ENCODE measurements at places on chromosomes 1 and 21.

GRCh38 chr1:83034851-83035250 lies 964.1 kb downstream of the TTLL7 start:
- DNase-seq = no peak

DNA sequence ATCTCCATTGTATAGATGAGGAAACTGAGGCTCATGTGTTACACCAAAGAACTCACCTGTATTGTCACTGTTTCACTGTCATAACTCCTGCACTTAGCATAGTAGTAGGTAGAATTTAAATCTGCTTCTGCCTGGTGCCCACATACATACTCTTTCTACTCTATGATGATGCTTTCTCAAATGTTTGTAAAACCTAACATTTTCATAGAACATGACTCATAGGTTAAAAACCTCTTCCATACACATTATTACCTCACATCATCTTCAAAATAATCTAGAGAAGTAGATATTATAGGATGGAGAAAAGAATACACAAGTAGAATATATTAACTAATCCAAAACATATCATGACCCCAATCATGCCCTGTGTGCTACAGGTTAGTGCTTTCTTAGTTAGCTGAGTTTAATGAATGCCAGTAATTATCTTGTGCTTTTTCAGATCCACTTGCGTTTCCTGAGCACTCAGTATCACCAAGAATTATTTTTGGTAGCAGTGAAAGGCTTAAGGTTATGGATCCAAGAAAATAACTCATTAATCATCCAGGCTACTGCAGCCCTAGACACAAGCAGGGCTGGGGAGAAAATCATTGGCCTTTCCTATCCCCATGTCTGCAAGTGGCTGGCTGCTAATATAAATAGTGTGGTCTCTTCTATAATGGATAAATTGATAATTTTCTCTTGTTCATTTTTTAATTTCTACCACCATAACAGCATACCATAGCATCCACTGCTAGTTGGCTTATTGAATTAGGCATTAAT lies 156.9 kb downstream of the LRRC40 start:
- DNase-seq = no peak

DNA sequence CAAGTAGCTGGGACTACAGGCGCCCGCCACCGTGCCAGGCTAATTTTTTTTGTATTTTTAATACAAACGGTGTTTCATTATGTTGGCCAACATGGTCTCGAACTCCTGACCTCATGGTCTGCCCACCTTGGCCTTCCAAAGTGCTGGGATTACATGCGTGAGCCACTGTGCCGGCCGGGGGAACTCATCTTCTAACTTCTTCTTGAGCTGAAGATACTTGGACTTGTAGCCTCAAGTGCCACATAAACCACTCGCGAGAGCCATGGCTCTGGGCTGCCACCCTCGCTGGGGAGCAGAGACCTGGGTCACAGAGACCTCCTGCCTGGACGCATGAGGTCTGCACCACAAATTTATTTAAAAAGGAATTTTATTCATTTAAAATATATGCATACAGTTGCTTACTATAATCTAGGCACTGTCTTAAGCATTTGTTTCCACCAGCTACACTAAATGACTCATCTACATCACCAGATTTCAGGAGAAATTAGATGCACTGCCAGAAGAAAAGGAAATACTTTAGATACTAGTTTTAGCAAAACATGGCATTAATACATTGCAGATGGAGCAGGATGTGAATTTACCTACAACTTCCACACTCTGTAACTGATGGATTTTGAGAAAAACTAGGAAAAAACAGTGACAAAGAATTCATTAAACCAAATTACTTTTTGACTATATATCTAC lies 29.9 kb upstream of the PUM1 start:
- no peak for DNase-seq

- no peak for DNase-seq
Measured at GRCh38 chr1:85708829-85709227, 595 bp upstream of the ZNHIT6 start.

DNA sequence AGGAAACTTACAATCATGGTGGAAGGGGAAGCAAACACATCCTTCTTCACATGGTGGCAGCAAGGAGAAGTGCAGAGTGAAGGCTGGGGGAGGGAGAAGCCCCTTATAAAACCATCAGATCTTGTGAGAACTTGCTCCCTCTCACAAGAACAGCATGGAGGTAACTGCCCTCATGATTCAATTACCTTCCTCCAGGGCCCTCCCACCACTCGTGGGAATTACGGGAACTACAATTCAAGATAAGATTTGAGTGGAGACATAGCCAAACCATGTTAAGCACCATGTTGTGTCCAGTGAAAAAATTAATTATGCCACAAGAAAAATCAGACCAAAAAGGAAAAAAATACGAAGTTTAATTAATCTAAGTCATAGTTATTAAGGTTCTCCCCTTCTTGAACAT lies 109.5 kb downstream of the CLDN17 start:
- DNase-seq = no peak

- DNase-seq = no peak
Measured at GRCh38 chr1:11649237-11649623, 5.0 kb downstream of the FBXO2 start.

- DNase-seq = no peak
Measured at GRCh38 chr1:112603541-112603940, 15.4 kb downstream of the ST7L start.

GRCh38 chr21:37348664-37349063 lies 17.9 kb upstream of the DYRK1A start:
- DNase-seq = no peak

DNA sequence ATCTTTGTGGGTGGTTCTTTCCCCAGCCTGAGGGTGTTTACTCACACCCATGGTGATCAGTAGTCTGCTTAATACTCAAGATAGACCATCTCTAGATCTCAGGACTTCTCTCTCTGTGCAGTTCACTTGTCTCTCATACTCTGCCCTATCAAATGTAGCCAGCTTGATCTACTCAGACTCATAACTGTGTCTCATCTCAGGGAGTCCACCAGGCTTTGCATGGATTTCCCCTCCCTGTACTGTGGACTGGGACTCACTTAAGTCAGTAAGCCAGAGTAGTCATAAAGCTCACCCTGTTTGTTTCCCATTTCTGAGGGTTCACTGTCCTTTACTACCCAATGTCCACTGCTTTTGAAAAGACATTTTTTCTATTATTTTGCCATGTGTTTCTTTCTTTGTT lies 41.8 kb downstream of the LYPLAL1 start:
- no peak for DNase-seq

DNA sequence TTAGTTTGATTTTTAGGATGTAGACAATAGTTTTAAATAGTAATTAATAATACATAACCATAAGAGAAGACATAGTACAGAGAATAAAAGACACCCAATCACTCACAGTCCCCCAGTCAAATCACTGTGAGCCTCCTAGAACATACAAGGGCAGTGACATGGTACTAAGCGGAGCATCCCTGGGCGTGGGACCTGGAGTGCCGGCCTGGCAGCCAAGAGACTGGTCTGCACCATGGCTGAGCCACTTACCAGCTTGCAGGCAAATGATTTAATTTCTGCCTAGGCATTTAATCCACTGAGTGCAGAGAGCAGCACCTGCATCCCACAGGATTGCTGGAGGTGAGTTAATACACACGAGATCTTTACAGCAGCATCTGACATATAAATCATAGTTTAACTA lies 20.4 kb downstream of the SDHB start:
- DNase-seq = no peak

DNA sequence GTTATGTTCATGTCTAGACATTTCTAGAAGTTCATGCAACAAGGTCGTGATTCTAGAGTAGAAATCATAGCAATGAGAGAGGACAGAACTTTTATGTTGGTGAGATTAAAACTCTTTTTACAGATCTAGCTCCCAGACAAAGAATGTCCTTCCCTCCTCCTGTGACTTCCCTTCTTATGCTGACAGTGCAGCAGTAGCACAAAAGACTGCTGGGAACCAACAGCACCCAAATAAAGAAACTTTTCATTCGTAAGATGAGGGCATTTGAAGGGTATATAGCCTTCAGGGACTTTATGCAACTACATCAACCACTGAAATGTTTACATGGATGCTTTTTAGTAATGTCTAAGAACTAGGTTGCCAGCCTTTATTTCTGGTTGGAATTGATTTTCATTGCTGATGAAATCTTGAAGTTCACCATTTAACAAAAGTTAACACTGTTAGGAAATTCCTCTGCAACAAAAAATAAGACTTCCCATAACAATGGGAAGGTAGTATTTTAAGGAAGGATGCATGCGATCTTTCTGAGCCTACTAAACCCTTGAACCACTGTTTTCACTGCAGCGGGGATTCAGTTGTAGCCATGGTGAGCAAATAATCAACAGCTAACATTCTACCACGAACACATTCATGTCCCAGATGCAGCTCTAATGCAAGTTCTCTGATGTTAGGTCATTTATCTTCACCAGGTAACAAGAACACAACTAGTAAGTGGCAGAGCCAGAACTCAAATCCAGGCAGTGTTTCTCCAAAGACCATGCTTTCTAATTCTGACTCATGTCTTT lies 672.8 kb downstream of the PTPRC start:
- DNase-seq = no peak

DNA sequence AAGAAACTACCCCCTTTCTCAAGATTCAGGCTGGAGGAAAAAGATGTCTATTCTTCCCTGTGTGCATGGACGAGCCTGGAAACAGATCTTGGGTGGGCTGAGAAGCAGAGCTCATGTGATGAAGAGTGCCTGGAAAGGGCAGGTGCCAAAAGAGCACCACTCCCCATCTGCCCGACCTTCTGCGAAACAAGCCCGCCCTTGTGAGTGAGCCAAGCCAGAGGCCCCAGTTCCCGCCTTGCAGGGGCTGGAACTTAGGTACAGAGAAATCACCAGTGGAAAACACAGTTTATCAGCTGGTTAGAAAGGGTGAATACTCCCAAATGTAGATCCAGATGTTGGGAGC lies 26.7 kb upstream of the A3GALT2 start:
- DNase-seq = no peak

GRCh38 chr1:61091455-61091854 lies 9.1 kb downstream of the NFIA start:
- no peak for DNase-seq

- no peak for DNase-seq
Measured at GRCh38 chr1:46300673-46301405, 2.6 kb downstream of the LRRC41 start.

- DNase-seq = no peak
Measured at GRCh38 chr1:224736619-224737352, 120.7 kb downstream of the CNIH3 start.

DNA sequence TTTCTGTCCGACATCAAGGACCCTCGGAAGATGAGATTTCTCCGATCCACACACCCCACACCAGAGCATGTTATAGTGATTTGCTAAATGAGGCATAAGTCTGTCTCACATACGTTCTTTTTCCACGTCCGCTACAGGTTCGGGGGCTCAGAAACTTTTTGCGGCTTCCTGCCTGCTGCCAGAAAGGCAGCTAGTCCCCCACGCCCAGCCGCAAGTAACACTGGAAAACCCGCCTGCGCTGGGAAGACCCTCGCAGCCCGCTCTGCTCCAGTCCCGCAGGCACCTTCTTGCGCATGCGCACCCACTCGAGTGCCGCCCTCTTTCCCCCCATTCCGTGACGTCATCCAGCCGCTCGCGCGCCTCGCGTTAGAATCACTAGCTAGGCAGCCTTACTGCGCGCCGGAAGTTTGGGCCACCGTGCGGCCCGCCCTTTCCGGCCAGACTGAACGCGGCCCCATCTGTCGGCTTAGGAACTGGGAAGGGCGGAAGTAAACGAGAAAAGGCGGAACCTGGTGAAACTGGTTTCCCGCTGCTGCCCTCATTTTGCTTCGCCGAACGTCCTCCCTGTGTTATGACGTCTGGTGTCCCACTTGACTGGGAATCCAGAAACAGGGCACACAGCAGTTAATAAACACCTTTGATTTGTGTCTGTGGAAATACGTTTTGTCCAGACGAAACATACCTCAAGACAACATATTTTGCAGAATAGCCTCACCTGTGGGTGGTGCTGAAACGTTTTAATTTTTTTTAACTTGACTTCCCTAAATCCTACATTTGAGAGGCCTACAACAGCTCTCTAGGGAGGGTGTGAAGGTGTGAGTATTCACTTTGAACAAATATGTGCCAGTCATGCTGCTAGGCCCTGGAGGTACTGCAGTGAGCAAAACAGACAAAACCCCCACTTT lies at the start of gene C1orf74:
TSS of gene C1orf74 (minus strand) at position 295 of the 905 bp plus-strand sequence. CDS start 925 bp downstream, outside the sequence.
- DNase-seq = peak; percentile 93

- no peak for DNase-seq
Measured at GRCh38 chr1:39016604-39017171, 9.5 kb upstream of the NDUFS5 start.

GRCh38 chr1:238438311-238439270 lies 547.9 kb upstream of the ZP4 start:
- DNase-seq = no peak

DNA sequence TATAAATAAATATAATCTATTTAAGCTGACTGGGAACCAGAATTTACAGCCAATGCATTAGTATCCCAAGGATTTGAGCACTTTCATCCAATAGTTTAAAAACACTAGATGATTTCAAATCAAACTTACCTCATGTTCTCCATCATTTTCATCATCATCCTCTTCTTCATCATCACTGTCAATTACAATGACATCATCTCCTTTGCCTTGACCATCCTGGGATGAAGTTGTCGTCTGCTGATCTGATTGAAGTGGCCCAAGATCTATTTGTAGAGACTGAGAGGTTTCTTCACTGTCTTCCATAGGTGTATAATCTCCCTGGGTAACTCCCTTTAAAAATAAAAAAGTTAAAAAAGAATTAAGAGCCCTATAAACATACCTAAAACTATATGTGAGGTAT lies 47.7 kb downstream of the TPR start:
- no peak for DNase-seq

DNA sequence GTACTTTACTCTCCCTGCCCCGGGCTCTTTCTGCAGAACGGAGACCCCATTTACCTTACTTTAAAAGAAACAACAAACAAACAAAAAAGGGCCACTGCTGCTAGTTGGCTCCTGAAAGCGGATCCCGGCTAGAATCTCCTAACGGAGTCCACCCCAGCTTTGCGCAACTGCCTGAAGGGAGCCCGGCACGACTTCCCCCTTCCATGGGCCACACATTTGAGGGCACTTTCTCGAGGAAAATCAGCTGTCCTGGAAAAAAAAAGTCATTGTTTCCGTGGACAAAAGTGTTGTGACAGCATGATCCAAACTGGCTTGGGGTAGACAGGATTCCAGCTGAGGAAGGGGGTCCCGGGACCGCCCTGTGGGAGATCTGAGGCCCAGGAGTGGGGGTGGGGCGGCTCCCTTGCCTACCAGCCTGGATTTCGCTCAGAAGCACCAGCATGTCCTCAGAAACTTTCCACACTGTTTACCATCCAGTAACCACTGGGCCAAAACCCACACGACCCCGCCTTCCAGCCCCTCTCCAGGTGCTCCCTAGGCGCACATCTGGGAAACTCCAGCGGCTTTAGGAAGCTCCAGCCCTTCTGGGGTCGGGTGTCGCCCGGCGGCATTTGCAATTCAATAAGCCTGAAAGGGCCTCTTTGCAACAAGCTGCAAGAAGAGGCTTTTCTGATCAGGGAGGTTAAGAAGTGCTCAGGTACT lies 4.8 kb downstream of the RIPK4 start:
- no peak for DNase-seq

GRCh38 chr1:74673351-74674111 lies at the start of gene ERICH3:
Gene ERICH3, minus strand, starts transcription at chr1:74673792. Its CDS starts 273 bp downstream, at chr1:74673519.
- DNase-seq = no peak

GRCh38 chr1:206823727-206824126 lies 41.7 kb upstream of the IL20 start:
- DNase-seq = no peak

Data from GF-D8 (cell line).